Stimulated activated naive CD8-positive, alpha-beta T cell treated with anti-CD3 and anti-CD28 coated beads, Interleukin-15, amount 100 ng/mL, for 72 hours (primary cell): ENCODE measurements at places on chromosomes 5 and 9.

- no peak for DNase-seq
Observed at GRCh38 chr5:175872287-175873087, 1.1 kb downstream of the CPLX2 start.

DNA sequence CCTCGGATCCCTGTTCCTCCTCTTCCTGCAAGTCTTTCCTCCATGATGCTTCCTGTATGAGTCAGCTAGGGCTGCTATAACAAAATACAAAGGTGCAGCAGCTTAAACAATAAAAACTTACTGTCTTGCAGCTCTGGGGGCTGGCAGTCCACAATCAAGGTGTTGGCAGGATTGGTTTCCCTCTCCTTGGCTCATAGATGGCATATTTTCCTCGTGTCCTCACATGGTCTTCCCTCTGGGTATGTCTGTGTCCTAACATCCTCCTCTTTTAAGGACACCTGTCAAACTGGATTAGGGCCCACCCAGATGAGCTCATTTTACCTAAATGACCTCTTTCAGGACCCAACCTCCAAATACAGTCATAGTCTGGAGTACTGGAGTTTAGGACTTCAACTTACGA, 117.5 kb downstream of the MED10 start:
- no peak for DNase-seq

DNA sequence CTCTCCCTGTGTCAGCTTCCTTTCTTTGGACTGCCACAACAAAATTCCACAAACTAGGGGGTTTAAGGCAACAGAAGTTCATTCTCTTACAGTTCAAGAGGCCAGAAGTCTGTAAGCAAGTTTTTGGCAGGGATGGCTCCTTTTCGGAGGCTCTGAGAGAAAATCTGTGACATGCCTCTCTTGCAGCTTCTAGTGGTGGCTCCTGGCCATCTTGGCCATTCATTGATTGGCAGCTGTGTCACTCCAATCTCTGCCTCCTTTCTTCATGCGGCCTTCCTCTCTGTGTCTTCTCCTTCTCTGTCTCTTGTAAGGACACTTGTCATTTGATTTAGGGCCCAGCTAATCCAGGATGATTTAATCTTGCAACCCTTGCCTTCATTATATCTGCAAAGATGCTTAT, 2.0 kb upstream of the NEUROG1 start:
- no peak for DNase-seq

DNA sequence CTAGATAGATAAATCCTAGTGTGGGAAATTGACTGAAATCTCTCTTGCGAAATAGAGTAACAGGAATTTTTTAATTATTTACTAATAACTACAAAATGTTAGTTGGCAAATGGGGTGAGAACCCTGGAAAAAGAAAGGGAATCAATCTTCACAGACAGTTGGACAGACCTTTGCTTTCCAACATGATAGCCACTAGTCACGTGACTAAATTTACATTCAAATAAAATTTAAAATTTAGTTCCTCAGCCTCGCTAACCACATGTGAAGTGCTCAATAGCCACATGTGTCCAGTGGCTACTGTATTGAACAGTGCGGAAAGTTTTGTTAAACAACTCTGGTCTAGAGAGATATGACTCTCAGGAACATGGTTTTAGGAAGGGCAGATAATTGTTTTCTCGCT, 289.9 kb upstream of the RASA1 start:
- no peak for DNase-seq

DNA sequence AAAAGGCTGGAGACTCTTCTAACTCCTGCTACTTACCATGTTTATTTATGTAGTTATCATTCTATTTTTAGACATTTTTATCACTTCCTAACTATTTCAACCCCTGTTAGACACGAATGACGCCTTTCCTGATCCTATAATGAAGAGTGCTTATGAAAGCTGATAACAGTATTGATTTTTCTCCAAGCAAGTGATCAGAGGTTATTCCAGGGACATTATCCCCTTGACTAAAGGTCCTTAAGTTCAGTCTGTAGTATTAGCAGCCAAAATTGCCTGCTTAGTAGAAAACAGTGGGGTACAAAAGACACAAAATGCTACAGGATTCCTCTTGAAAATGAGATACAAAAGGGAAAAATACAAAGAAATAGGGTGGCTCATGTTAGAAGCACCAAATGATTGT, 235.6 kb downstream of the DNAH5 start:
- no peak for DNase-seq

- no peak for DNase-seq
Observed at GRCh38 chr5:110058175-110058574, 368.4 kb downstream of the MAN2A1 start.

DNA sequence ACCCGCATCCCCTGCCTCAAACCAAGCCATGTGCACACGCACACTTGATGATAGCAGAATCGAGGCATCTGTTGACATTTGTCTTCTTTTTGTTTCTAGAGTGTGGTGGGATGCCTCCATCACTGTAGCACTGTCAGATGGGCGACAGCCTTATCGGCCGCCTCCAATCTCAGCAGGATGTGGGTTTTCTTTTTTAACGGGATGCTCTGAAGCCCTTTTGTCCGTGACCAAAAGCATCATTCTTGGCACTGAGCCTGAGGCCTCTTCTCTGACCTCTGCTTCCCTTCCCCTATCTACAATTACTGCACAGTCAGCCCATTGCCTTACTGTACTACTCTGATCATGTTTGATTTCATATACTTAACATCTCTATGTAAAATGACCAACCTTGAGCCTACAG, 78.3 kb downstream of the LMNB1 start:
- DNase-seq, result no peak

GRCh38 chr9:87675906-87676515, 49.9 kb upstream of the CTSL start:
- no peak for DNase-seq

DNA sequence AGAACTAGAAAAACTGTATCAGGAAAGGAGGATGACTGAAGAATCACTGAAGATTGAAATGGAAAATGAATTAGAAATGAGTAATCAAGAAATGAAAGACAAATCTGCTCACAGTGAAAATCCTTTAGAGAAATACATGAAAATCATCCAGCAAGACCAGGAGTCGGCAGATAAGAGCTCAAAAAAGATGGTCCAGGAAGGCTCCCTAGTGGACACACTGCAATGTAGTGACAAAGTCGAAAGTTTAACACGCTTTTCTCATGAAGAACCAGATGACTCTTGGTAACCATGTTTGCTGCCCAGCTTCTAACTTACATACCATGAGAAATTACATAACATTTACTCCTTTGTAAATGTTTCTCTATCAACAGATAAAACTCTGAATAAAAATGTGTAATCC, 37.1 kb downstream of the CPLANE1 start:
- DNase-seq, result no peak

DNA sequence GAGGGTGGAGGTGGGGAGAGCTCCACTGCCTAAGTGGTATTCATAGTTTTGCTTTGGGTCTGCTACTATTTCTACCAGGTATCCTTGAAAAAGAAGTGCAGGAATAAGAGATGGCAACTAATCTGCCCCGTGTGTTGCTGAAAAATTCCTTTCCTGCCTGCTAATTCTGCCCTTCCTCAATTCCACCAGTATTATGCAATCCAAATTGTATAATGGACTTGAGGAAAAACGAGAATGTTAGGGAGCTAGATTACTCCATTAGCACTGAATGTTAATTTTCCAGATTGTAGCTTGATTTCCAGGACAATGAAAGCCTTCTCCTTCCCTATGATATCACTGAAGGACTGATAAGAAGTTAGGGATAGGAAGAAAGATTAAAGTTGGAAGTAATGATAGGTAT, 16.9 kb downstream of the ADAM19 start:
- DNase-seq, result no peak

- no peak for DNase-seq
Observed at GRCh38 chr5:10317825-10318682, 10.4 kb upstream of the CMBL start.

GRCh38 chr5:1115123-1115815, 3.4 kb upstream of the SLC12A7 start:
- DNase-seq, result no peak

DNA sequence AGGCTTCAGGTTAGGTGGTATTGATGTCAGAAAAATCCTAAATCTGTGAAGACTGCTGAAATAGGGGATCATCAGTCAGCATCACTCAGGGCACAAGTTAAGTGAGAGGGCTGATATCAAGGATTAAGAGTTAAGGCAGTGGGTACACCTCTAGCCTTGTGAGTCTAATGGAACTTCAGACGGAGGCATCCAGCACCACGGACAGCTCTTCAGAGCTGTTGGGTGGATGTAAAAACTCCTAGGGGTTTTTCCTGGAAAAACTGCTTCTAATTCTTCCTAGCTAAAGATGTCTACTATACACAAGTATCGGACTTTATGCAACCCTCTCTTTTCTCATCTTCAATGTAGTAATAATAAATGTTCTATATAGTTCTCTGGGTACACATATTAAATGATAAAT, 165.9 kb downstream of the SH3GL2 start:
- DNase-seq, result no peak

GRCh38 chr9:110160123-110160522, 47.8 kb downstream of the C9orf152 start:
- no peak for DNase-seq

GRCh38 chr5:168324859-168325630, 33.6 kb downstream of the WWC1 start:
- no peak for DNase-seq

DNA sequence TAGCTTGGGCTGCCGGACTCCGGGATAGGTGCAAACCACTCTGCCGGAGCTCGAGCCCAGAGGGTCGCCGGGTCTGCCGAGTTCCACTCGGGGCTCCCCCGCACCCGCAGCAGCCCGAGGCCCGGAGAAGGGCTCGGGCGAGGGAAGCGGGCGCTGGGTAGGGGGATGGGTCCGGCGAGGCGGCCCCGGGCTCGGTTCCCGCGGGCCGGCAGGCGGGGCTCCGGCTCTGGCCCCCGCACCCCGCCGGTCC, 507 bp downstream of the RICTOR start:
- DNase-seq, result no peak

- no peak for DNase-seq
Observed at GRCh38 chr9:116278326-116278725, 124.7 kb downstream of the PAPPA start.

DNA sequence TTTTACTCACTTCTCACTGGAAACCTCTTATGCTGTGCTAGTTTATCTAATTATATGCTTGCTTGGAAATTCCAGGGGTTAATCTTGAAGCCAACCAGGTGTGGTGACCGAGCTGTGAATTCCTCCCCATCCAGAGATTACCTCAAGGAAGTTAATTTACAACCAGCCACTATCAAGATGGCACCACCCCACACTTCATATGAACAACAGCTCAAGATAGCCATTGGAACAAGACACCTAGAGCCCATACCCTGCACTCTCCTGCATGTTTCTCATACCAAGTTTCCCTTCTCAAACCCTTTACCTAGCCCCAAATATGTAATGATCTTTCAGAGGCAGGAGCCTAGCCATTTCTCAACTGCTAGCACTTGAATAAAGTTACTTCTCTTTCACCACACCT, 2156.9 kb upstream of the C9orf72 start:
- no peak for DNase-seq

- no peak for DNase-seq
Observed at GRCh38 chr5:139236479-139236878, 38.3 kb upstream of the SIL1 start.
